ENCODE measurements at places on chromosomes 13 and 19.

- DNase-seq, result no peak
Observed at GRCh38 chr13:81770868-81771505, 1430.1 kb upstream of the SPRY2 start.

GRCh38 chr13:23469951-23470421 is 36.5 kb upstream of the SACS start:
- DNase-seq, result no peak

DNA sequence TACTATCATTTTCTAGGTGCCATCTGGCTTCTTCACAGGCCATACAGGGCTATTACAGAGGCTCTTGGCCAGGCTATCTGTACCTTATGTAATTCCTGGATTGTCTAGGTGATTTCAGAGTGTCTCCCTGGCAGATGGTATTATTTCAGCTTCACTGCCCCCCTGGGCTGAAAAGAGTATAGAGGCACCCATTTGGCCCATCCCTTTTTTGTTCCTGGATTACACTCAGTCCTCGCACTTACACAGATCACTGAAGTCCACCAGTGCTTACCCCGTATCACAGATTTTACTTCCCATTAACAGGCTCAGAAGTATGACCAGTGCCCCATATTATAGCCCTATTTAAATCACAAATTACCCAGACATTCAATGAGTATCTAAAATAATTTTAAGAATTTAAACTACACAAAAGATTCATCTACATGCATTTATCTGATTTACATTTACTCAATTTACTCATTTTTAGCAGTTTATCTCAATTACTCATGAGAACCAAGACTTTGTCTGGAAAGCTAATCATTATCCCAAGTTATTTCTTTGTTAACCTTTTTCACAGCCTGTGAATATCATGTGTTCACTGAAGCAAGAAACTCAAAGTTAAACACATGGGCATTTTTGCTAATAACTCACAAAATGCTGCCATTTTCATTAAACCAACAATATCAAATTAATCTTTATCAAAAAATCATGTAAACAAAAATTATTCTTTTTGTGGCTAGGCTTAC is 121.0 kb downstream of the PCDH20 start:
- no peak for DNase-seq

DNA sequence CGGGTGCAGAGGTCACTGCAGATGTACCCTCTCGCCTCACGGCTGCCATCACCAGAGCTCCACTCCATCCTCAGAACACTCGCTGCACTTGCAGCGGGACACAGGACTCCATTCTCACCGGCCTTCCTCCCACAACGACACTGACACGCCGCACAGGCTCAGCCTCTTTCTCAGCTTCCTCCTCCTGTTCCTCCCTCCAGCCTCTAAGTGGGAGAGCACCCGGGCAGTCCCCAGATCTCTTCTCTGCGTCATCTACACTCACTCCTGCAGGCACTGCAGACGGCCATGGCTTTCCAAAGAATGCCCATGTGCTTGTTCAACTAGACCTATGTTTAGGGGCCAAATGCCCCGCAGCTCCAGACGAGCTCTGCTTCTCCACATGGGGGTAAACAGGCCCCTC is 14.3 kb upstream of the FKRP start:
- DNase-seq, result no peak

DNA sequence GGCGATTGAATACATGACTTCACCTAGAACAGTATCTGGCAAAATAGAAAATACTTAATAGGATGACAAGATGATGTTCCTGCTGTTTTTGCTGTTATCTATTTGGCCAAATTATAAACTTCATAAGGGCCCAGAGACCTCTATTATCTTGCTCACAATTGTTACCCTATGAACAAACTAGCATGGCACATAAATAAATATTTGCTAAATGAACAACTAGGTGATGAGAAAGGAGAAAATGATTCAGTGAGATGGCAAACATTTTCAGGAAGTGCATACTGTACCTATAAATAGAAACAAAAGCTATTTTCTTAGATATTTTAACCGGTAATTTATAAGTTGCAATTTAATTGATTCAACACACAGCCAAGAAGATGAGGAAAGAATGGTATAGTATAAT is 78.4 kb downstream of the FAM216B start:
- no peak for DNase-seq

DNA sequence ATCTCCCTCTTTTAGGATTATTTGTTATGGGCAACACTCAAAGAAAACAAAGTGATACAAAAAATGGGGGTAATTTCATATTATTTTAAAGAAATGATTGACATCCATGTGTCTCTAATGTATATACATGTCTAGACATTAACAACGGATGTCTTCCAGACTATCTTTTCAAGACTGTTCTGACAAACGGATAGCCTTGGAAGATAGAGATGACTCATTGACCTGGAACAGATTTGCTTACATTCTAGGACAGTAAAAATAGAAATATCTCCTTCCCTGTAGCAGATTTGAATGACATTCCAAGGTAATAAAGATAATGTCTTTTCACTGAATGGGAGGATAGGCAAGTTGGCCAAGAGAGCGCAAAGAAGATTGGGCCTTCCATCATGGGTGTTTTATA is 26.2 kb upstream of the SLITRK6 start:
- DNase-seq, result no peak

- no peak for DNase-seq
Observed at GRCh38 chr13:21420706-21421105, 38.4 kb downstream of the ZDHHC20 start.

- no peak for DNase-seq
Observed at GRCh38 chr13:42047561-42048341, 697 bp upstream of the DGKH start.

Data from CD4-positive, alpha-beta T cell treated with Interleukin-1 beta for 1 hour (primary cell).